ENCODE measurements at places on chromosomes 2 and 18. TPM values are rescaled to one million over a fixed set of nuclear protein-coding genes. Genes with fewer than 3 reads are reported as not detected.
A peak's percentile ranks its signal among the peaks of the same experiment; 100 is the strongest.

Gene C18orf54
- total RNA-seq: 2.3 TPM

DNA sequence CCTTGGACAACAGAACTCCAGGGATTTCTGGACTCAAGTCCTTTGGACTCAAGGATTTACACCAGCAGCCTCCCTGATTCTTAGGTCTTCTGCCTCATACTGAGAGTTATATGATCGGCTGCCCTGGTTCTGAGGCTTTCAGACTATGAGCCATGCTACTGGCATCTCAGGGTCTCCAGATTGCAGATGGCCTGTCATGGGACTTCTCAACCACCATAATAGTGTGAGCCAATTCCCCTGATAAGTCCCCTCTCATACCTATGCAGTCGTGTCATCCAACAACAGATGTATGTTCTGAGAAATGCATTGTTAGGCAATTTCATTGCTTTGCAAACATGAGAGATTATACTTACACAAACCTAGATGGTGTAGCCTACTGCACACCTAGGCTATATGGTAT lies 61.4 kb upstream of the MSTN start:
- DNase-seq: peak; percentile 4

DNA sequence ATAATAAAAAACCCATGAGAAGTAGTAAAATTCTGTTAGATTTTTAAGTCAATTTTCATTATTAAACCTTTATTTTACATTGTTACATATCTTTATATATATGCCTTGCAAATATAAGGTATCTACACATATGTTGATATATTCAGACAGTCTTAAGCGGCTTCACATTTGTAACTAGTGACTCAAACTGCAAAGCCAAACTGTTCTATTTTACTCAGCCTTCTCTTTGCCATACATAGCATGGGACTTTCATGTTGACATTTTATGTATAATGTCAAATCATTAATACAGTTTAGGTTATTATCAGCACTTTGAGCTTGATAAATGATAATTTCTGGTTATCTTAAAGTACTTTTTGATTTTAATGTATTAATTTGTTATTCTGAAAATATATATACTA lies 125.0 kb upstream of the WDSUB1 start:
- DNase-seq: no peak

- DNase-seq: no peak
Observed at GRCh38 chr2:39377226-39377939, 59.7 kb downstream of the MAP4K3 start.

DNA sequence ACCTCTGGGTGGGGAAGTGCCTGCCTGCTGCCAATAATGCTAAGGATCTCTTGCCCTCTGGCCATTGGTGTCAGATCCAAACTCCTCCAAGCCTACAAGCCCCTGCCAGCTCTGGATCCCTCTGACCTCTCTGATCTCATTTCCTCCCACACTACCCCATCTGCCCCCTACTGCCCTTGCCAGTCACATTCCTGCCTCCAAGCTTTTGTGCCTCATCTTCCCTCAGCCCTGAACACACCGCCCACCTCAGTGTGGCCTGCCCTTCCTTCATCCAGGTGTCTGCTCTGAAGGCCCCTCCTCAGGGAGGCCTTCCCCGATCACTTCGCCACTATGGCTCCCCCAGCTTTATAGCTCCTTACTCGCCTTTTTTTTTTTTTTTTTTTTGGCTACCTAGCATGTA lies 161.0 kb upstream of the GLI2 start:
- DNase-seq: no peak

Gene SERPINB11
- not detected for total RNA-seq

GRCh38 chr2:83517727-83518368 lies 941.2 kb downstream of the SUCLG1 start:
- DNase-seq: no peak

DNA sequence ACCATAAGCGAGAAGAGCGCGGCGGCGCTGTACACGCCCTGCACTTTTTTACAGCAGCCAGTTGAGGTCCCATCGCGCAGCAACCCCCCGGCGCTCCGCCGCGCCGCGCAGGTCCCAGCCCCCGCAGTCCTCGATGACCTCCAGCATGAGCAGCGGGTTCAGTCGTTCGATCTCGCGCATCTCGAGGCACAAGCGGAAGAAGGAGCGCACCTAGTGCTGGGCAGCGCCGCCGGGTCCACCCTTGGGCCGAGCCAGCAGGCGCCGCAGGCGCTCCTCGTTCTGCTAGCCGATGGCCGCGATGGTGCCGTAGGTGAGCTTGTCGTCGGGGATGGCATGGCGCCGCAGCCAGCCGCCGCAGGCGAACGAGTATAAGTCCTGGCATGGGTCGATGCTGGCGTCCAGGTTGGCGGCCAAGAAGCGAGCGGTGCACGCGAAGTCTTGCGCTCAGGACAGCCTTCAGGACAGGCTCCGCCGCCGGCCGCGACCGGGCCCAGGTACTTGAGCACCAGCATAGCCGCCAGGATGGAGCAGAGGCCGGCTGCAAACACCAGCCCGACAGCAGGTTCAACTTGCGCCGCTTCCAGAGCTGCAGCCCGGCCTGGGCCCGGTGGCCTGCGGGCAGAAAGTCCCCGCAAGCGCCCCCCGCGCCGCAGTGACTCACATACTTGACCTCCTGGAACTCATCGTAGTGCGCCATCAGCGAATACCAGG lies 8.3 kb downstream of the ALPP start:
- peak; percentile 32 for DNase-seq

DNA sequence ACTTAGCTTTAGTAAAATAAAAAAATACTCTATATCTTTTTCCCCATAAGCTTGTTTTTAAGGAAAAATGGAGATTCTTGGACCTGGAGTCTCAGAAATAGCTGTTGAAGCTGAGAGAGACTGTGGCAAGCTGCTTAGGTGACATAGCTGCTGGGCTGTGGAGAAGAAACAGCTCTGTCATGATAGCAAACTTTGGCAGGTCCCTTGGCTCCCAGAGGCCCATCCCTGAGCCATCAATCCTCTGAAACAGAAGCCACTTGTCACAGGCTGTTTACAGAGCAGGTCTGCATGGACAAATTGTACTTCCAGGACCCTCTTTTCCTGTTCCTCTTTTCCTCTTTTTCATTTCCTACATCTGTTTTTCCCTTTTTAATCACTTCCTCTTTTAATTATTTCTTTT lies 1370.1 kb upstream of the CRIM1 start:
- no peak for DNase-seq

Gene NRBP1
- 93.4 TPM for total RNA-seq

DNA sequence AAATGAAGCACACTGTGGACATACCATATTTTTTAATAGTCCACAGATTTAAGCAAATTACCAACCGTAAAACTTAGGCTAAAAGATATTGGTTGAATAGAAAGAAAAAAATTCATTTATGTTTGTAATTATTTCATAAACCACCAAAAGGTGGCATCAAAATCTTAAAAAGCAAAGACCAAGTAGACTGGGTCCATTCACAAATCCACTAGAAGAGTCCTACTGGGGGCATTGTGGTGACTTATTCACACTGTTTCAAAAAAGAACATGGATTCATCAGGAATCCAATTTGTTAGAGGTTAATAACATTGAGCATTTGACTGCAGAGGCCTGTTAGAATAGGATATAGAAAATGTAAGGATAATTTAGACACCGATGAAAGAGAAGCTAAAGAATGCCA lies 194.9 kb upstream of the KYNU start:
- peak; percentile 17 for DNase-seq

DNA sequence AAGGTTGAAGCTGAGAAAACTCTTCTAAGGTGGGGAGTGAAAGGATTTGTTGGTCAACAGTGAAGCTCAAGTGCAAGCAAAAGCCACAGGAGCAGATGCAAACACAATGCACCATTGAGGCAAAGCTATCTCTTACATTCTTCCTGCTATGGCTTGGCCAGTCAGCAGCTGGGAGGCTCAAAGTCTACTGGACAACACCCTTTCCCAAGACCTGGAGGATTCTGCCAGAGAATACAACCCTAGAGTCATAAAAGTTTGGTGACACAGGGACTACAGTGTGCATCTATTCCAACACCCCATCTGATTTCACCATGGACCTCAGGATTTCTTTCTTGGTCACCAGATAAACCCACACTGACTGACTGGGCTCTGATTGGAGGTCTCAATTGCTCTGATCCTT lies 342.0 kb downstream of the HRH4 start:
- no peak for DNase-seq

- DNase-seq: no peak
Observed at GRCh38 chr2:147521936-147522335, 322.9 kb upstream of the ACVR2A start.

- no peak for DNase-seq
Observed at GRCh38 chr2:225354281-225354774, 45.2 kb upstream of the NYAP2 start.

DNA sequence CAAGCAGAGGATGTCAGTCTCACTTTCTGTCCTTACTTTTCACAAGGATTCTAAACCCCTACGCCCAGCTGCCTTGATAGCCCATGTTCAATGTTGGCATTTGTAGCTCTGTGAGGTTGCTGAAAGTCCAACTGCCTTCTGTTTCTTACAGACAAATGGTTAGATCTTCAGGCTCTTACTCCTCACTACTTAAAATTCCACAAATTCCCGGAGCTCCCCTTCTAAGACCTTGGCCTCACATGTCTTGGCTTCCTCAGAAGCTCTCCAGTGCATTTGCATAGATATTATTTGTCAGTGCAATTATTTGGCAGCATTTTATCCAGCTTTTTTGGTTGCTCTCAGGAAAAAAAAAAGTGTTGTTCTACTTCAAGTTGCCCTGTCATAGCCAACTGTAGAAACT lies 453.7 kb upstream of the CELF4 start:
- no peak for DNase-seq

DNA sequence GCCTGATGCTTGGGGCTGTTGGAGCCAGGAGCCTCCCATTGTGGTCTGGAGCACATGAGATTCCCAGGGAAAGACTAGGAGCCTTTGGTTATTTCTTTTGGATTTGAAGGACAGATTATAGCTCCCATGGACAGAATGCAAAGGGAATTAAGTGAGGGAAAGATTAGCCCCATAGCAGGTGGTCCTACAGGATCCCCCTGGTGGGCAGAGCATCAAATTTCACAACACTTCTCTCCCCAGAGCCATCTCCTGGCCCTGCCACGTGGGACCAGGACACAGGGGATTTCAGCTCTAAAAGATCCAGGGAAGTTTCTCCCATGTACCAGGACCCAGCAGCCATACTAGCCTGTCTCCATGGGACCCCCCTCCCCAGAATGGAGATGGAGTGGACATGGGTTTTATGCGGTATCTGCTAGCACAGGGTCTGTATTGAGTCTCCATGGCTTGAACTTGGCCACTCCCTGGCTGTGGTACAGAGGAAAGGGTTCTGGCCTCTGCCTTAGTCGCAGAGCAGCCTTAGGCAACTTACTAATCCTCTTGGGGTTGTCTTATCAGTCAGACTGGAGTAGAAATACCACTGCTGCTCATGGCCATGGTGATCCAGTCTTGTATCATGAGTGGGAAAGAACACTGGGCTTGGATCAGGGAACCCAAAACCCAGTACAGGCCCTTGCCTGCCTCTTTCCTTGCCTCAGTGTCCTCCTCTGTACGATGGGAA lies 6.8 kb upstream of the PLB1 start:
- peak; percentile 36 for DNase-seq

Gene SERPINB13
- total RNA-seq: 12.4 TPM

- no peak for DNase-seq
Observed at GRCh38 chr2:228507231-228507824, 325.8 kb upstream of the SPHKAP start.

- DNase-seq: no peak
Observed at GRCh38 chr2:2919574-2920365, 457.8 kb downstream of the EIPR1 start.

- no peak for DNase-seq
Observed at GRCh38 chr2:129877795-129878775, 101.4 kb upstream of the RAB6C start.
